Epithelial cell of alveolus of lung (primary cell): ENCODE measurements at places on chromosomes 3 and 15. TPM values are rescaled to one million over a fixed set of nuclear protein-coding genes. Genes with fewer than 3 reads are reported as not detected.

Gene LMAN1L
- total RNA-seq = not detected in 2 replicates

Gene LTK
- total RNA-seq = 0.13 TPM in 1 of 2 replicates, not detected in the other

Gene WDR72
- not detected in 2 replicates for total RNA-seq

Gene STARD9
- 1.4 and 8.3 TPM in 2 replicates for total RNA-seq

Gene RHO
- total RNA-seq = not detected in 2 replicates

Gene GOLGA8J
- not detected in 2 replicates for total RNA-seq

Gene PLA2G4B
- under 0.01 and 0.32 TPM in 2 replicates for total RNA-seq

Gene NANOGP8
- not detected in 2 replicates for total RNA-seq
